ENCODE measurements at places on chromosomes 3 and 15.

GRCh38 chr3:162534431-162534830, 1037.8 kb downstream of the OTOL1 start:
- no peak for DNase-seq

GRCh38 chr3:5122741-5123706, 932 bp downstream of the ARL8B start:
- peak; percentile 49 for DNase-seq

GRCh38 chr15:55993804-55994560, 570 bp upstream of the NEDD4 start:
- peak; percentile 63 for DNase-seq

DNA sequence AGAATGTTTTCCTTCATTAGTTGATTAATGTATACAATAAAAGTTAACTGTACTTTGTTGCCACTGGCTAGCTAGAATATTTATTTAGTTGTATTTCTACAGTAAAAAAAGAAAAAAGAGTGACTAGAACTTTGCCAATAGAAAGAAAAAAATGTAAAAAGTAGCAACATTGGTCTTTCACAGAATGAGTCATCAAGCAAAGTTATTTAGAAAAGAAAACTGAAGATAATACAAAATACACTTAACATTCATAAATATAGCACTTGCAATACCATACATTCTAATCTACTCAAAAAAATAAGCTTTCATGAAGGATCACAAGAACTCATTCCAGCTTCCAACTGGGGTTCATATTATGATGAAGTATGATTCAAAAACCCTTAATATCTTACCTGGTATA, 83.4 kb downstream of the AQR start:
- no peak for DNase-seq

DNA sequence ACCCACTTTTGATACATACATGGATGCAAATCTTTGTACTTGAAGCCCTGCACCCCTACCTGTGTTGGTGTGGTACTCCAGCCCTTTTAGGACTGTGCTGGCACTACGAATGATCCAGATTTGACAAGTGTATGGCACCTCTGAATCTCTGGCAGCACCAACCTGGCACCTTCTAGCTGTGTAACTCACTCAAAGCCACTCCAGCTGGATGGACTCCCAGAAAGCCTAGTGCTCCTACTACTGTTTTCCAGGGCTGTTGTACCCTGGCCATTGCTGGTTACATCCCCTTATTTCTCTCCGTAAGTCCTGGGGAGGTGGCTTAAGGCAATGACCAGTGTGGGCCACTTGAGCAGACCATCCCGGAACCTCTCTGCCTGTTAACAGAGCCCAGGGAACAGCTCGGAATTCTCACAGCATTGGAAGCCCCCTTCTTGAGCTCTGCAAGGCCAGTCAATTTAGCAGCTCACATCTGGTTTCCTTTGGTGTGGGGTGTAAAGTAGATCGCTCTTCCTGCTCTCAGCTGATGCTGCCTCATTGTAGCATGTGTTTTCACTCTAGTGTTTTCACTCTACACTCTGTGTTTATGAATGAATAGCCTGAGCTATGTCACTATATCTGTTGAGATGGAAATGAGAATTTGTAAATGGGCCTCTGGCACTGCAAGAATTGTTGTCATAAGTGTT, 12.2 kb downstream of the CALML4 start:
- DNase-seq: no peak

DNA sequence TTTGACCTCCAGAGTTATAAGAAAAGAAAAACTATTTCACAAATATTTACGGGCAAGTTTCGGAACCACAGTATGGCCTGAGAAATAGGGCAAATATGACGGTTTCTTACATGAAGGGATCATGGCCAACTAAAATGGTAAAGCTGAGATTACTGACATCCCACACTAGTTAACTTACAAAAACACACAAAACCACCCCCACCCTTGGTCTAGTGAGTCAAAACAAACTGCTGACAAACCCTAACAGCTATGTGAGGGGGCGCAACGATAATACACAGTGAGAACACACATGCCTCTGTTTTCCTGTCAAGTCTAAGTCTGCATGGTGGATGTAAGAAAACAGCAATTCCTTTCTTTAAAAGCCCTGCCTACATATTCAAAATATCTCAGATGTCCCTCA, 32.3 kb downstream of the CBLB start:
- DNase-seq: peak; percentile 32

DNA sequence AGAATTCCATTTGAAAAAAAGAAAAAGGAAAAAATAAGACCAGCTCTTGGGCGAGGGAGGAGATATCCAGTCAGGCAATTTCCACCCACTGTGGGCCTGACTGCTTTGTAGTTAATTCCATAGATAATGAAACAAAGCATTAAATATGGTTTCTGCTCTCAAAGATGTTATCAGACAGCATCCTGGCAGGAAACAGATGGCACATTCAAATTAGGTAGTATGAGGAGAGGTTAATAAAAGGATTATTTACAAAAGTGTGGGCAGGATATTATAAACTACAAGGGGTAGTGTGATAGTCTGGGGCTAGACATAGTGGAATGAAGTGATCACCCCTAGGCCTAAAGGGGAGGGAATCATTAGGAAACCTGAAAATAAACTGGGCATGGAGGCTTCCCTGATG, 193.2 kb downstream of the CLSTN2 start:
- DNase-seq: no peak

- no peak for DNase-seq
These were observed 27.3 kb downstream of the ENTPD3 start for GRCh38 chr3:40414270-40414669.

GRCh38 chr3:150721285-150722130, 17.8 kb upstream of the ERICH6 start:
- DNase-seq: peak; percentile 53

DNA sequence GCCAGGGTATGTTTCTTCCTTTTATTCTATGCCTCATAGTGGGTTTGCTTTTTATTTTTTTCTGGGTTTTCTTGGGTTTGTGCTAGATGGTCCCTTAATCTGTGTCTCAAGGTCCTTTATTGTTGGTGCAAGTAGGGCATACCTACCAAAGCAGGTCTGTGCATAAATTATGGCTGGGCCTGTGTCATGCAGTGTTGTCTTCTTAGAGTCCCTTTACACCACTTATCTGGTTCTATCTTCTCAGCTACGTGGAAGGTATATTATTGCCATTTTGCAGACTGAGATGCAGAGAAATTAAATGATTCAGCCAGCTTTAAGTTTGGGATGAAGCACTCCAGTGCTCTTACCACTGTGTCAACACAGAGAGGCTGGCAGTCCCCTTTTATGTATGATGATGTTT, 293.5 kb upstream of the SOX2 start:
- DNase-seq: no peak

- DNase-seq: no peak
These were observed 141.2 kb downstream of the HCN4 start for GRCh38 chr15:73227433-73228056.

- peak; percentile 9 for DNase-seq
These were observed 182.4 kb downstream of the SHQ1 start for GRCh38 chr3:72665701-72666446.

DNA sequence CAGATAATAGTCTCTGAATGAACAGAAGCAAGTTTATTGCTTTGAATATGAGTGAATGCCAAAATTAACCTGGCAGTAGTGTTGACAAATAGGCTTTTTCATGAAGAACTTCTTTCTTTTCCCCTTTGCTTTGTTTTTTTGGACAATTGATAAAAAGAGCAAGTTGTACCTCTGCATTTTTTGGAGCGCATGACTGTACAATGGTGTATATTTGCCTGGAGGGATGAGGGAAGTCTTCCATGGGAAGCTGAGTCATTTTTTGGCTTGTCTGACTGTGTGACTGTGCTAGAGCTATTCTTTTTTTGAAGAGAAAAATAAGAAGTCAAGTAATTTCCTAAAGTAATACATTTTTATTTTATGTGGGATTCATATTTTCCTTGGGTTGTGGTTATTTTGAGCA, 186.9 kb downstream of the KLHL25 start:
- peak; percentile 89 for DNase-seq

DNA sequence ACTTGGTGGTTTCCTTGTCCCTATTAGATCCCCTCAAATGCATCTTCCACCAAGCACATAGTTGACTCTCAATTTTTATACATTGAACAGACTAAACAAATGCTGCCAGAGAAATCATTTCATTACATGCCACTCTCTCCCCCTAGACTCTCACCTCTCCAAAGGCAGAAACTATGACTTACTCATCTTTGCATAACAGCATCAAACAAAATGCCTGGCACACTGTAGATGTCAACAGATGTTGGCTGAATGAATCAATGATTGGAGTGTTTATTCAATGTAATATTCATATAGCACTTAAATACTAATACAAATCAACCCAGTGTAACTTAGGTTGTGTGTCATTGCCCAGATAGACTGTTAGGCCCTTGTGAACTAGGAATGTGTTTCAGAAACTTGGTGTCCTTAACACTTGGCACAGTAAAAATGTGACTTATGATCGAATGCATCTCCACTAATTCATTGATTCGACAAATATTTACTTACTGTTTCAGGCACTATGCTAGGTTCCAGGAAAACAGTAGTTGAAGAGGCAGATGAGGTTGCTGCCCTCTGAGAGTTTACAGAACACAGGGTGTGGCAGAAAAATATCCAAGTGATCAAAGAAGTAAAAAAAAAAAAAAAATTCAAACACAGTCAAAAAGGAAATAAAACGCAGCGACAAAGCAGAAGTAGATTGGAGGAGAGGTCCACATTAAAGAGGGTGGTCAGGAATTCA, 188.5 kb upstream of the LRRN1 start:
- DNase-seq: no peak

DNA sequence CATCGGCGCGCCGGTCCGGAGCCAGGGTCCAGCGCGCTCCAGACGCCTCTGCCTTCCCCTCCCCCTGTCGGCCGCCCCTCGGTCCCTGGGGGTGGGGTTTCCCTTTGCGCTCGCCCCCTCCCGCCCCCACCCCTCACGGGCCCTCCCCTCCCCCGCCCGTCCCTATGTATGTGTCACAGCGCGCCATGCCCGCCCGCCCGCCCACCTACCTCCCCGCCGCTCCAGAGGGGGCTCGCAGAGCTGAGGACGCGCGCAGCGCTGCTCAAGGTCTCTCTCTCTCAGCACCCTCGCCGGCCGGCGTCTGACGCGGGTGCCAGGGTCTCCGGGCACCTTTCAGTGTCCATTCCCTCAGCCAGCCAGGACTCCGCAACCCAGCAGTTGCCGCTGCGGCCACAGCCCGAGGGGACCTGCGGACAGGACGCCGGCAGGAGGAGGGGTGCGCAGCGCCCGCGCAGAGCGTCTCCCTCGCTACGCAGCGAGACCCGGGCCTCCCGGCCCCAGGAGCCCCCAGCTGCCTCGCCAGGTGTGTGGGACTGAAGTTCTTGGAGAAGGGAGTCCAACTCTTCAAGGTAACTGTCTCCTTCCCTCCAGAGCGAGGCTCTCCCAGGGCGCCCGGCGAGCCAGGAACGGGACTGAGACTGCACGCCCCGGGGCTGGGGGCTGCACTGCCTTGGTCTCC, at the start of gene ACAN:
Gene ACAN, plus strand, starts transcription at position 196 of the 679 bp plus-strand sequence. CDS start 32,771 bp downstream, outside the sequence.
- DNase-seq: no peak

- no peak for DNase-seq
These were observed 281.4 kb downstream of the ADAMTS17 start for GRCh38 chr15:100060276-100060926.

- DNase-seq: no peak
These were observed 6.2 kb upstream of the LPP start for GRCh38 chr3:188147782-188148181.

GRCh38 chr15:68676011-68676605, 97.3 kb downstream of the CORO2B start:
- DNase-seq: no peak

DNA sequence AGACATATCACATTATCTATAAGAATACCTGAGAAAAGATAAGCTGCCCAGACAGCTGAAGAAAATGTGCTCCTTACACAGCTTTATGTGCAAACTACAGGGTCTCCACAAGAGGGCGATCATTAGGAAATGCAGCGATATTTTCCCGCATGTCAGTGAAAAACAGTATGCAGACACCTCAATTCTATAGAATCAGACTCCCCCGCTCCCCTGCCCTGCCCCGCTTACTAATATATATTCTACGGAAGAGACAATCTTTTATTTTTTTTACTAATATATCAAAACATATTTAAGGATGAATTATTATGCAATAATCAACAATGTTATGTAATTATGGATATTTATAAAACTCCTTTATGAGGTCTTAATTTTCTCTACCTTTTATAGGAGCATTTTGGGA, 681.3 kb downstream of the ROBO1 start:
- peak; percentile 44 for DNase-seq

- DNase-seq: no peak
These were observed 25.0 kb downstream of the TCAIM start for GRCh38 chr3:44363591-44363990.

DNA sequence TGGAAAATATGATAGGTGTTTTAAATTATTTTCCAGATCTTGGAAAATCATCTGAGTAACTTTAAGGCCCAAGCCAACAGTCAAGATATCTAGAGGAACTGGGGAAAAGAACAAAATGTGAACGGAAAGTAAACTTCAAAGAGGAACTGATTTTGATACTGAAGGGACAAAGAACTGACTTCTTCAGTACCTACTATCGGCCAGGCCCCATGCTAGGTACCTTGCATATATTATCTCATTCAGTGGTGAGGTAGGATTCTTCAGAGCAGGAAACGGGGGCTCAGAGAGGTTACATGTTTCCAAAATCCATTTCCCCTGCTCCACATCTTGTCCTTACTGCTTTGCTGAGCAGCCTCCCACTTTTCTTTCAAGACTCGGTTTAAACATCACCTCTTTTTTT, 9.8 kb upstream of the ZNF710 start:
- no peak for DNase-seq

DNA sequence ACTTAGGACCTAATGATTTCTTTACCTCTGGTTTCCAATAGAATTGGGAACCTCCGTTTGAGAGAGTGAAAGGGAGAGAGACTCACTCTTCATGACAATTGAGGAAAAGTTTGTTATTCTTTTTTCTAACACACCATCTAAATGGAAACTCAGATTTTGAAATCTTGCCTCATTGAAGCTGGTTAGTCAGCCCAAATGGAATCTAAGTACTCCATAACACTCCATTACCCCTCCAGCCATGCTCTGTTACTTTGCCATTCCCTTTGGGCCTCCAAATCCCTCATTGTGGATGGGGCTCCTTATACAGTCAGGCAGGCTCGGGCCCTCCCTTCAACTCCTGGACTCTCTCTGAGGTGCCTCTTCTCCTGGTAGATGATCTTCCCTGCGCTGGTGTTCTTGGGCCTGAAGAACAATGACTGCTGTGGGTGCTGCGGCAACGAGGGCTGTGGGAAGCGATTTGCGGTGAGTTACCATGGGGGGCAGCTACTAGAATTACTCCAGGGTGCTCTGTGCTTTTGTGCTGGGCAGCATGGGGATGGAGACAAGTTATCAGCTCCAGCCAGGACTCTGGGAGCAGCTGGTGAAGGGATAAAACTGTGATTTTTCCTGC, 1.1 kb downstream of the TM4SF4 start:
- DNase-seq: no peak

- DNase-seq: no peak
These were observed 601.7 kb downstream of the SI start for GRCh38 chr3:164476631-164477030.

GRCh38 chr3:139577909-139578308, 38.4 kb upstream of the RBP1 start:
- DNase-seq: no peak

DNA sequence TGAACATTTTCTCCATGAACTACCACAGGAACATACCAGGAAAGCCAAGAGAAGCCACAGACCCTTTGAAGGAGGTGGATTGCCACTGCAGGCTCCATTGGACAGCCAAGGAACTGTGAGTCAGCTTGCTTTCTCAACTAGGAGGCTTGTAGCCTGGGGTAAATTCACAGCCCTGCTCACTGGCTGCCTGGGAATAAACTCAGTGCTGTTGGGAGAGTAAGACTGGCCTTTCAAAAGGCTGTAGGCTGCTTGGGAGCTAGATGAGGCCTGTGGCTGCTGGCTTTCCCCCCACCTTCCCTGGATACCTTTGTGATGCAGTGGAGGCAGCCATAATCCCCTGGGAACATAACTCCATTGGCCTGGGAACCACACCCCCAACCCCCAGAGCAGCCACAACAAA, 223.5 kb upstream of the RBMS3 start:
- peak; percentile 75 for DNase-seq
